Cerebellum (tissue), 4 donors: ENCODE measurements at places on chromosomes 13 and 19. TPM values are rescaled to one million over a fixed set of nuclear protein-coding genes. Genes with fewer than 3 reads are reported as not detected.

GRCh38 chr13:43315522-43315921, 292.1 kb downstream of the DNAJC15 start:
- DNase-seq: no peak

Gene KLK14
- total RNA-seq: not detected

- peak; percentile 62 for DNase-seq
These were observed 687.8 kb downstream of the EFNB2 start for GRCh38 chr13:105847527-105848291.

DNA sequence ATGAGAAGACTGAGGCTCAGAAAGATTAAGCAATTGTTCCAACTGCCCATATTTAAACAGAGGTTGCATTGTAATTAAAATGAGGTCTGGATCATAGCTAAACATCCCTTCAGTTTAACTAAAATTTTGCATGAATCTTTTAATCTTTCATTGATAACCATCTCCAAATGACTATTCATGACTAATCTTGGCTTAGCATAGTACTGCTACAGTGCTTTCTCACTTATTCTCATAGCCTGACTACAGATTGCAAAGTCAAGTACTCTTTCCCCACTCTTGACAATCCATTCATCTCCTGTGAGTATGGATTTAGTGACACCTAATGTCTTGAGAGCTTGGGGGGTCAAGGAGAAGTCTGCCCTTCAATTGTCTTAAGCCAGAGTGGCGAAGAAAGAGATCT, 258.4 kb downstream of the RFC3 start:
- DNase-seq: no peak

Gene PLPPR3
- total RNA-seq: 58.1 TPM

Gene CCDC169
- total RNA-seq: 4.9 TPM

GRCh38 chr13:113209759-113210421, 477 bp downstream of the CUL4A start:
- peak; percentile 44 for DNase-seq

GRCh38 chr19:41218615-41219507, at the start of gene AXL:
Gene AXL (plus strand): TSS chr19:41219223. CDS start chr19:41219393, 170 bp downstream.
- DNase-seq: peak; percentile 21

Gene CNN1
- 1.00 TPM for total RNA-seq
